ENCODE measurements at places on chromosomes 1 and 21.

- no peak for DNase-seq
These were observed 11.1 kb upstream of the FABP3 start for GRCh38 chr1:31383967-31384366.

- DNase-seq: no peak
These were observed 68.1 kb downstream of the GRIK3 start for GRCh38 chr1:36966242-36966641.

DNA sequence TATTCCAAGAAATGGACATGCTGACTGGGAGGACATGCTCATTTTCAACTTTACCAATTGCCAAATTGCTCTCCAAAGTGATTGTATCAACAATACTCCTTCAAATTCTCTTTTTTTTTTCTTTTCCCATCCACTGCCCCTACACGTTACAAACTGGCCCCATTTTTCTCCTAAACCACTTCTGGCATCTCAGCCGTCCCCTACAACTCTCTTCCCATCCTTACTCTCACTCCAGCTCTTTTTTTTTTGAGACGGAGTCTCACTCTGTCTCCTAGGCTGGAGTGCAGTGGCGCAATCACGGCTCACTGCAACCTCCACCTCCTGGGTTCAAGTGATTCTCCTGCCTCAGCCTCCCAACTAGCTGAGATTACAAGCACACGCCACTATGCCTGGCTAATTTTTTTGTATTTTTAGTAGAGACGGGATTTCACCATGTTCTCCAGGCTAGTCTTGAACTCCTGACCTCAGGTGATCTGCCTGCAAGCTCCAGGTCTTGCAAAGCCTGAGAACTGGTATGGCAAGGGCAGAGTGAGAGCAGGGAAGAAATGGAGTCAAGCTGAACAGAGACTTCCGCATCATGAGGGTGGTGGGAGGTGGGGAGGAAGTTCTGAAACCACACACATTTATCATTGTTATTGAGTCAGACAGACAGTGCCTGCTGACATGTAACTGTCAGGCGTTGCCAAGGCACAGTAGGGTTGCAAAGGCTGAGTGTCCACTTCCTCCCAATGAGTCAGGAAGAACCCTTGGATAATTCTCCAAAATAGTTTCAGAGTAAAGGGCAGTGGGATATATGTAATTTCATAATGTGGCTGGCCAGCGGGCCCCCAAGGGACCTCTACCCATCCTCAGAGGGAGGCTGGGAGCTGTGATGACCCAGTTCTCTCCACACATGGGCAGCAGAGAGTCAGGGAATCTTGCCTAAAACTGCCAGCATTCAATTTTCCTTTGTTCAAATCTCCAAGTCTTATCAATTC lies 17.4 kb downstream of the CELA3A start:
- DNase-seq: no peak

DNA sequence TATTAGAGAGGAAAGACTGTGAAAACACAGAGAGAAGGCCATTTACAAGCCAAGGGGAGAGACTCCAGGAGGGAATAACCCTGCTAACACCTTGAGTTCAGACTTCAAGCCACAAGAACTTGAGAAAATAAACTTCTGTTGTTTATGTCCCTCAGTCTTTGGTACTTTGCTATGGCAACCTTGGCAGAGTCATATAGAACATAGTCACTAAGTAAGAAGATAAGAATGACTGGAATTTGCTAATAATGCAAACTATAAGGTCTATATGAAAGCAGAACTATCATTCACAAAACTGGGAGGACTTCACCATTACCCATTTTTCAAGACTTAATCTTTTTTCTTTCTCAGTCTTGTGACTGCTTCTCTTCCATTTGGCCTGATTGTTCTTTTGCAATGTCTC lies 767.3 kb upstream of the ADAMTS5 start:
- DNase-seq: no peak

DNA sequence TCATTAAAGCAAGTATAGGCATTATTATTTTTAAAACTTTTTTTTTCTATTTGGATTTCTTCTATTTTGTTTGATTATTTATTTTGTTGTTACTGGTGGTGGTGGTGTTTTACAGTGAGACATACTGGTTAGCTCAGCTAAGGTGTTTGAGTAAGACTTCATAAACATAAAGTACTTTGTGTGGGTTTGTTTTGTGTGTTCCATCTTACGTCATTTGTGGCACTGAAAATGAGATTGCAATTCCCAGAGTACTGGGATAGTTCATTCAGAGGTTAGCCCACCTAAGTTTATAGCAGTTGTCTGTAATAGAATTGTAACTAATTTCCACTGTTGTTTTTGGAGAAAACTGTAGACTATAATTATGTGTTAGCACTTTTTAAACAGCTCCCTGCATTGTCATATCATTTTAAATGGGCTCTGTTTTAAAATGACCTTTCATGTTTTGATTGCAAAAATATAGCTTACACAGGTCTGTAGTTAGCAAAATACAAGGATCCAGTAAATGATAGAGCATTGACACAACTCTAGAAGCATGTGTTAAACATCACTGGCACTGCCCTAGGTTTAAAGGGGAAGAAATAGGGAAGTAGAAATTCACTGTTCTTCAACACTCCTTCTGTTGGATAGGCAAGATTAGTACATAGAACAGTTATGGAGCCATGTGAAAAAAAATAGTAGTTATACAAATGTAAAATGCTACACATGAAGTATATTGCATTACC lies 171.7 kb downstream of the NFIA start:
- DNase-seq: no peak

GRCh38 chr1:112893288-112894009 lies 62.5 kb downstream of the SLC16A1 start:
- DNase-seq: no peak

- DNase-seq: no peak
These were observed 320 bp downstream of the C1orf174 start for GRCh38 chr1:3899754-3900149.

- DNase-seq: no peak
These were observed 355.1 kb downstream of the GPATCH2 start for GRCh38 chr1:217275655-217276398.

DNA sequence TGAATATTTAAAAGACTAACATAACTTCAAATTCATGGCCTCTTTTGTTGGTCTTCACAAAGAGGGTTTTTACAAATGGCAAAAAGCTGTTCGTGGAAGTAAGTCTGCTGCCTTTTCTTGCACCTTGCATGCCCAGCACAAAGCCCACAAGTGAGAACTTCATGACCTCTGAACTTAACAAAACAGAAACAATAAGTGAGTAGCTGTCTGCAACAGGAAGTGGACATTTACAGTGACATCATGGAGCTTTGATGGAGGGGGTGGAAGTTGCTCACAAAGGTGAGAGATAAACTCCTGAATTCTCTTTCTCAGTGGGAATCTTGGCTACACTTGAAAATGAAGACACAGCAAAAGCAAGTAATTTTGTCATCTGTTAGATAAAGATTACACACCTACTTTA lies 303.3 kb upstream of the DEPDC1 start:
- DNase-seq: no peak

DNA sequence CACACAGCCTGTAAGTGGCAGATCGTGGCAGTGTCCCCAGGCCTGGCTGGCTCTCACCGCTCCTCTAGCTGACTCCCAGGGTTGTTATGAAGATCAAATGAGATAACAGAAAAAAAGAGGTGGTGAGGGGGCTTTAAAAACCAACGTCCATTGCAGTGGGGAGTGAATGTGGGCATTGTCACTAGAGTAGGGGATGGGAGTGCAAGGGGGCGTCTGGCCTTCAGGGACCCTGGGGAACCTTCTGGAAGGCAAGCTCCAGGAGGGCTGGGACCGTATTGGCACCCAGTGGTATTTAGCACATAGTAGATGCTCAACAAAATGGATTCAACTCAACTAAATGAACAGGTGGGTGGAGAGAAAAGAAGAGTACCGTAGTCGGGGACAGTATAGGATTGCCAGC lies 3.4 kb downstream of the PLA2G2D start:
- no peak for DNase-seq

DNA sequence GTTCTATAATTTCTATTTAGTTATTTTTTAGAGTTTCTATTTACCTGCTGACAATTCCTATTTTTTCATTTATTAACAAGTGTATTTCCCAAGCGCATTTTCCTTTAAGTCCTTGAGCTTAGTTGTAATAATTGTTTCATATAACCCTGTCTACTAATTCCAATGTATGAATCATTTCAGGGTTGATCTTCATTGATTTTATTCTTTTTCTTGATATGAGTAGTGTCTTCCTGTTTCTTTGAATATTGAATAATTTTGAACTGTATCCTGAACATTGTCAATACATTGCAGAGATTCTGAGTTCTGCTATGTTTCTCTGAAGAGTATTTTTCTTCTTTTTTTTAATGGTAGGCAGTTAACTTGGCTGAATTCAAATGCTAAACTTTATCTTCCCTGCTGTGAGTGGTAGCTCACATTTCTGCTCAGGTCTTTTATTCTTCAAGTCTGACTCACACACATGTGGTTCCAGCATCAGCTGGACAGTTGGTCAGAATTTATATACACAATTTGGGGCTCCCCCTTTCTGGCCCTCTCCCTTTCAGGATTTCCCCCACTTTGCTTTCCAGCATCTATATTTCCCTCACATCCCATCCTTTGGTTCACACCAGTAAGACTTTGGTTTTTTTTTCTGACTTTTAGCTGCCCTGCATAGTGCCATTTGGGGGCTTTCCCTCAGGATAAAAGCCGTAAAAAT lies 54.4 kb upstream of the WDR26 start:
- no peak for DNase-seq

DNA sequence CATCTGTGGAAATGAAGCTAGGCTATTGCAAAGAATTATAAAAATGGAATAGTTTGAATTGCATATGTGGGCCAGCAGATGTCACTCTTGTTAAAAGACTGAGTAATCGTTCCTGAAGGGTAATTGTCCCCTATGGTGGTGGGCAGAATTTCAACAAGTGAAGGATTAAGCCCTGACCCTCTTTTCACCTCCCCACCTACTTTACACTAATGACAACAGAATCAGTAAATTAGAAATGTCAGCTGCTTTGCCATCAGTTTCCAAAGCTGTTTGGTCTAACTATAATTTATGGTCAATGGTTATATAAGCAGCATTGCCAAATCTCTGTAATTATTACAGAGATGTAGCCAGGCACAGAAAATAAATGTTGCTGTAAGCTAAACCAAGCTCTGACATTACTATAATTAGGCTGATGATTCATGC lies 898.6 kb downstream of the AMY1C start:
- no peak for DNase-seq

- DNase-seq: no peak
These were observed 105.4 kb downstream of the PTPN14 start for GRCh38 chr1:214445831-214446614.

DNA sequence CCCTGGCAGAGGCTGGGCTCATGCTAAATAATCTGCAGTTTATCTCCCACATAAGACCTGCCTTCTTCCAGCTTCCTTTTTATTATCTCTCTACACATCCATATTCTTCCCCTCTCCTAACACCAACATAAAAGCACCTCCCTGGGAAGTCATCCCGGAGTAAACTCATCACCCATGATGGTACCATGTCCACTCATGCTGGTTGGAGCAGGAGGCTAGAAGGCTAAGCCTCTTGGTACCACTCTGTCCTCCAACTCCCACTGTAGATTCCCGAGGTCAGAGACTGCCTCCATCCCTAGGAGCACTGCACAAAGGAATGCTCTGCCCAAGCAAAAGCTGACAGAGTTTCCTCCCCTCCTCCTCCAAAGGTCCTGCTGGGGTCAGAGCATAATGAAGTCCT lies 4.2 kb downstream of the DENND2D start:
- no peak for DNase-seq

DNA sequence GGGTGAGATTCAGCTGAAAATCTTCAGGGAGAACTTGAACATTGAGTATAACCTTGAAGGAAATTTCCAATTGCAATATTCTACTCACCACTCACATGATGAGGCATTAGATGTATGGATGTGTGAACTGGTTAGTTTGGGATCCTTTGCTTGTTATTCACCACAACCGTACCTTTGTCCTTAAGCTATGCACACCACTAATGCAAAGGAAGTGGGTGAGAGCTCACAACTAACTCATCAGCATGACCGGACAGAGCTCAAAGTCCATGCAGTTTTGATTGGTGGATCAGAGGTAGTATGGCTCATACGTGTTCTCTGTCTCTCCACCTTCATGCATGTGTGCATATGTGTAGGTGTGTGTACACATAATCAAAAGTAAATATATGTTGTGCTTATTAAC lies 43.5 kb upstream of the MROH9 start:
- DNase-seq: no peak

GRCh38 chr1:116918714-116919357 lies 9.1 kb downstream of the PTGFRN start:
- no peak for DNase-seq

All from right renal cortex interstitium (tissue), 3 donors.